ENCODE measurements at places on chromosomes 2 and 18.

DNA sequence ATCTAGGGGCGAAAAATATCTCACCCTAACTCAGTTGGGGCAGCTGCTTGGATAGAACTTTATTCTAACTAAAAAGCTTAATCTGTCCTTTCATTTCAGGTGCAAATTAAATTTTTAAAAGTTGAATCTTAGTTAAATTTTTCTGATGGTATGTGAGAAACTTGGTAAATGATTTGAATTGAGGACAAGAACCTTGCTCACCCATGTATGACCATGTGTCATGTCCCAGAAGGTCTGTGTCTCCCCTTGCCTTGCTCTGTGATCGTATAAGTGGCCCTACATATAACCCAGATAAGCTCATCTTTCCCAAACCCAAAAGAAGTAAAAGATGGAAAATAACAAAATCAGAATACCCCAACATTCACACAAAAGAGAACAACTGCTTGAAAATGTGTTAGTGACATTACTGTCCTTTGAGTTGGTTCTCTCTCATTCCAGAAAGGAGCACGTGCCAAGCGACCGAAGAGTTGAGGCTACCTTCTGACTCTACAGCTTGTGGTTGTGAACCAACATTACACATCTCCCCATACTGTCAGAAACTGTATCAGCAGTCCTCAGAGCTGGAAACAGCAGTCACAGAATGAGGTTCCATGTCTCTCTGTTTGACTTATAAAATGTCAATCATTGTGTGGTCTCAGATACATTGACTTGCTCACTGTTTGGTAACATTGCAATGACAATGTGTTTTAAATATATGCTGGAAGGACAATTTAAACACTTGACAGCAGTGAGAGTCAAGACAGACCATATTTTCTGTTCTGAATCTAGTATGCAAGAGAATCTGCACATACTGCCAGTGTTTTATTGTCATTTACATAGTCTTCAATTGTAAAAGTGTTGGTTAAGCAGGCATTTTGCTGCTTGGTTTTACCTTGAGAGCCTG is 46.3 kb upstream of the TANK start:
- DNase-seq, result no peak

DNA sequence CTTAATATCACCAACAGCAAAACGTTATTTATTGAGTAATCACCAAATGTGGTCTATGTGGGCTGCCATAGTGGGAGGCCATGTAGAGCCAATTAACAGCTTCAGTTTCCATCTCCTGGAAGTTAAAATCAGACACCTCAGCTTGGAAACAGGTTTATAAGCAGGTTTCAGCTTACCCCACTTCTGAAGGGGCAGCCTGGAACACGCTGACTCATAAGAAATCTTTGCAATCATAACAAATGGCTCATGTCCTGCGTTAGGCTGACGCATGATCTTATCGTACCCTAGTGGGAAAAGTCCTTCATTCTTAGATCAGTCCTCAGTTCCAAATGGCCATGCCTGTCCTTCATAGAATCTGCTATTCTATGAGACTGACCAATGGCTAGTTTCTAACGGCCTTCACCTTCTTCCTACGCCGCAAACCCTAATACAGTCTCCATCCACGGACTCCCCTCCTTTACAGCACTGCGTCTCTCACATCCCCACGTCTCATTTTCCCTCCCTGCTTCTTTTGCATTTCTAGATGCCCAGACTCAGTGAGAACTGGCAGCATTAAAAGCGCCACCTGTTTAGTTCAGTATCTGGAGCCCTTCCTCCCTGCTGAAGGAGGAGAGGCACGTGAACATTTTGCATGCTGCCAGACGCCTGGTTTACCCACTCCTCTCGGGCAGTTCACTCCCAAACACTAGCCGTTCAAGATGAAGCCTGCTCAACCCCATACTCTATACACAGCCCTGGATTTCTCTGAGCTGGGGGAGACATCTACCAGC is 24.2 kb upstream of the BZW1 start:
- DNase-seq, result no peak

- DNase-seq, result no peak
Measured at GRCh38 chr18:46155641-46156051, 51.5 kb downstream of the HAUS1 start.

- DNase-seq, result no peak
Measured at GRCh38 chr2:109084341-109084740, 44.7 kb upstream of the SH3RF3 start.

DNA sequence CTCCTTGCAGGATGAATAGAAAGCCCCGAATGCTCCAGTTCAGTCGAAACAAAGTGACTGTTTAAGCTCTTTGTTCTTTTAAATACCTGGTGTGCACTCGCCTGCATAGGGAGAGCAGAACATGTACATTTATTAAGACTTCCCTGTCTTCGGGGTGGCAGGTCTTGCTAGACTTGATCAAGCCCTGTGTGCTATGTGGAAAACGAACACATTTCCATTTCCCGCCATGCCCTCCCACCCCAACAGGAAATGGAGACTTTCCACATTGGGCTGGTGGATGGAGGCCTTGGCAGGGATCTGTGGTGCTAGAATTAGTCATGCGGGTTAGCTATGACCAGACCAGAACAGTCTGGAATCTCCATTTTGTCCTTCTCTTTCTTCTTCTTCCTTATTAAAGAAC is 321.0 kb upstream of the THSD7B start:
- no peak for DNase-seq

DNA sequence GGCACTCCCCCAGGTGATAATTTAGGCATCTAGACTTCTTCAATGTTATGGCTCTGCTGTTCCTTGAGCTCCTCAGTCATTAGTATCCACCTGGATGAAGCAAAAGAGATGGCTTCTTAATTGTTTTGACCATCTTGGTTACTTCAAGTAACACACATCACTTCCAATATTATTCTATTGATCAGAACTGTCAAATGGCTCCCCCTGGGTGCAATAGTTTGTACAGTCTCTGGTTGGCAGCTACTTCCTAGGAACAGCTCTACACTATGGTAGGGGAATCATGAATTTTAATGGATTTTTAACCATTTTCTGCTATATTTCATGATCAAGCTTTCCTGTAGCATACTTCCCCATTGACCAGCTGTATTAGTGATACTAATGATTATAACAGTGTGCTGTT is 157.0 kb downstream of the NYAP2 start:
- no peak for DNase-seq

DNA sequence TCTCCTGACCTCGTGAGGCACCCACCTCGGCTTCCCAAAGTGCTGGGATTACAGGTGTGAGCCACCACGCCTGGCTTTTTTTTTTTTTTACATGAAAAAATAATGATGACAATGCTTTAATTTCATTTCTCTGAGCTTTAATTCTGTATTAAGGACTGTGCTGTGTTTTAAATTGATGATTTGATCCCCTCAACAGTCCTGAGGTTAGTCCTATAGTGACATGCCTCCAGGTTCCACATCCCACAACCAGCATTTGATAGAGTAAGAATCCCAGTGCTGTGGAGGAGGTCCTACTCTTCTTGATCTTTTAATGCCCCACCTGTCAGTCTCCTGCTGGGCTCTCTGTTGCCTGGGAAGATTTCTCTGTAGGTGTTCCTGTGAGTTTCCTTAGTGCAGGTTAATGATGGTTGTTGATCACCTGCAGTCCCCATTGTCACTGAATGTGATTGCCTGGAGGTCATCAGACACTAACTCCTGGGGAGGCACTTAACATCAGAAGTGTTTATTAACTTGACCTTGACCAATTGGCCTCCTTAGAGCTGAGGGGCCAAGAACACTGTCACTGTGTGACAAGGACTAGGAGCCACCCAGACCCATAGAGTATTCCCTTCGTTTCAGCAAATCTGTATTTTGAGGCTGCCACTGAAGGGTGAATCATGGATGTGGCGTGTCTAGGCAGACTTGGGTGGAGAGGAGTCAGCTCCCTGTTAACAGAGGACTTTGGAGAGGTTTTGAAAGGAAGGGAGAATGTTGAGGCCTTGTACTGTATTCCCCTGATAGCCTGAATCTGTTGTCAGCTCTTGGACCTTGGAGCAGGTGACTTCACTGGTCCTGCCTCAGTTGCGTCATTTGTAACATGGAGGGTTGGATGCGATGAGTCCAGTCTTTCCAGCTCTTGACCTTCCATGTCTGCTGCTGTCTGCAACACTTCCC is 11.5 kb downstream of the ASAP2 start:
- no peak for DNase-seq

- no peak for DNase-seq
Measured at GRCh38 chr2:42328148-42328833, 32.7 kb downstream of the COX7A2L start.

- no peak for DNase-seq
Measured at GRCh38 chr18:13619505-13620205, 106.7 kb downstream of the FAM210A start.

DNA sequence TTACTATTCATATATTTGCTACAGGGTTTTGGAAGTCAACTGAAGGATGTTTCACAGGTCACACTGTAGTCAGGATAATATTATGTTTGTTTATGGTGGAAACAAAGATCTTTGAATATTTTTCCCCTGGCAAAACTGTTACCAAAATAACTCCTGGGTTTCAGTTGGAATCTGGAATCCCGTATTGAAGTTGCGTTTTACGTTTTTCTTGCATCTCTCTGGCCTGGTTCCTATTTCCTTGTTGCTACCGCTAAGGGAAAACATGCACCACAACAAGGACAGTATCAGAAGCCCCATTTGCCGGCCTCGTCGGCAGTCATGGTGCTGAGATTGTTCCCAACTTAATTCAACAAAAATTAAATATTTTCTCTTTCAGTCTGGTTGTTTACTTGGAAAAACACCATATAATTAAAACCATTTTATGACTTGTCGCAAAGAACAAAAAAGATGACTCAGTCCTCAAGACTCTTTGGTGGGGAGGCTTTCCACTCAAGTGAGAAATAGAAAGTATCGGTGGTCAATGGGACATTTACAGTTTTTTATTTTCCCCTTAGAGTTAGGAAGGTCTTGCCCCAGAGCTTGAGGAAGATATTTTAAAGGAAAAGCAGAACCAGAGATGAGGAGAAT is 42.3 kb downstream of the EN1 start:
- no peak for DNase-seq

- no peak for DNase-seq
Measured at GRCh38 chr2:8587251-8587791, 94.5 kb upstream of the ID2 start.

GRCh38 chr2:100160396-100160795 is 18.0 kb upstream of the AFF3 start:
- no peak for DNase-seq

DNA sequence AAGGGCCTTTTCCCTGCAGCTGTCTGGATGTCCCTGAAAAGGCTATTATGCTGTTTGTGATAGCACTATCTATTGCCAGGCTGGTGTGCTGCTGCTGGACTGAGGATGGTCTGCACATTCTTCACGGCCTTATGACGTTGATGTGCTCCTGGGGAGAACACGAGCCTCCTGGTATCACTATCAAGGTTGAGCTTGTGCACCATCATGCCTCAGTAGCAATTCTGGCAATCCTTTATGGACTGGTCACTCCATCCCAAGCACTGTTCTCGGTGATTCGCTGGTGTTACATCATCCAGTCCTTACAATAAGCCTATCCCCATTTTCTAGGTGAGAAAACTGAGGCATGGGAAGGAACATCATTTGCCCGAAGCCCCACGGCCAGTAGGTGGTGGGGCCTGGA is 18.2 kb upstream of the CCBE1 start:
- no peak for DNase-seq

GRCh38 chr2:28516950-28517349 is 21.1 kb downstream of the PLB1 start:
- no peak for DNase-seq

DNA sequence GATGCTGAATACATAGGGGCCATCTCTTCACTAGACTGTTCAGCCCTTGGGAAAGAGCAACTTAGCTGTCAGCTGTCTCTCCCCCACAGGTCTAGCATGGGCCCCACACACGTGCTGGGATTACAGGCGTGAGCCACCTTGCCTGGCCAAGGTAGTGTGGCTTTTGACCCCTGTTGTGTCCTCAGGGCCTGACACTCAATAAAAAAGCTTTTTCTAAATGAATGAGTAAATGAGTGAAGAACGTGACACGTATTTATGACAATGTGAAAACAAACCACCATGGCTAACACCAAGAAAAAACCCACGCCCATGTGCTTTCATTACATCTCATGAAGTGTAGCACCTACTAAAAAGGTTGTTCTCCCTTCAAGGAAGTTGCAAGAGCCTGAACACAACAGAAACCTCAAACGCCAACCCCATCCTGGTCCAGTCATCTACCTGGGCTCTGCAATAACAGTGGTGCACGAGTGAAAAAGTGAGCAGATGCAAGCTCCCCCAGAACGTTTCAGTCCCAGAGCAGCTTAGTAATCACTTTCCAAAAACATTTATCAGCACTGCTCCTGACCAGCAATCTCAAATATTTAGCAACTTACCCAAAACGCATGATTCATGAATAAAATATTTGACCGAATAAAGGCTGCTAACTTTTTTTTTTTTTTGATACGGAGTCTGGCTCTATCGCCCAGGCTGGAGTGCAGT is 3.4 kb downstream of the WDFY1 start:
- no peak for DNase-seq

DNA sequence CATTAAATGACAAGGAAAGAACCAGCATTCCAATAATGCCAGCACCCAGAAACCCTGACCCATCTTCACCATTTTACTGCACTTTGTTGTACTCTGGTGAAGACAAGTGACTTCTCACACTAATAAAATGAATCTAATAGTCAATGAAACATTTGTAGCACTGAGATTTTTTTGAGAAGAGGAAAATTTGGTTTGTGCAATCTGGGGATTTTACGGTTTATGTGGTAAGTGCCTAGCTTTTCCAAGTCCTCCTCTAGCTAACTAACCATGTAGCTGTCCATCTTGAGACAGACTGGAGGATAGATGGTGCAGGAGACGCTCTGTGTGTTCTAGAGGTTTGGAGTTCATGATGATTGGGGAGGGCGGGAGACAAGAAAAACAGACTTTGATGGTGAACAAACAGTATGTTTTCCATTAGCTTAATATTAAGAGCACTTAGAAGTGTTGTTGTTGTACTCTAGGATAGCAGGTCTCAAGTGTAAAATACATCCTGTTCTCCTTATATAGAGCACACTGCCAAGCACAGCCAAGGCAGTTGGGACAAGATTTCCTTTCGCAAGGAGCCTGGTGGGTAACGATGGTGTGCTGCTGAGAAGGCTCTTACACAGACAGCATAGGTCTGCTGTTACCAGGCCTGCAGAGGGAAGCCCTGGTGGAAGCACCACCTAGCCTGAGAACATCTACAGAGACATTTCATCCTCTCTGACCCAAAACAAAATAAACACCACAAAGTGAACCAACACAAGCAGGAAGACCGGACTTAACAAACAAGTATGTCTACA is 83.7 kb downstream of the BCL11A start:
- DNase-seq, result no peak

DNA sequence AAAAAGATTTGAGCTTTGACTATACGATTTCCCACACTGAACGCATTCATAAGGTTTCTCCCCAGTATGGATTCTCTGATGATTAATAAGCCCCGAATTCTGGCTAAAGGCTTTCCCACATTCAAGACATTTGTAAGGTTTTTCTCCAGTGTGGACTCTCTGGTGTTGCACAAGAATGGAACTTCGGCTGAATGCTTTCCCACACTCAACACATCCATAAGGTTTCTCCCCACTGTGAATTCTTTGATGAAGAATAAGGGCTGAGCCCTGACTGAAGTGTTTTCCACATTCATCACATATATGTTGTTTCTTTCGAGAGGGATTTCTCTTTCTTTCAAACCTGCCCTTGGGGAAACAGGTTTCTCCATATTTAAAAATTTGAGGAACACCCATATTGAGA is 6.9 kb downstream of the ZNF24 start:
- DNase-seq, result no peak
